ENCODE measurements at places on chromosomes 11 and 22. TPM values are rescaled to one million over a fixed set of nuclear protein-coding genes. Genes with fewer than 3 reads are reported as not detected.
A peak's percentile ranks its signal among the peaks of the same experiment; 100 is the strongest.

GRCh38 chr11:123477205-123477907 is 47.3 kb downstream of the GRAMD1B start:
- no peak for DNase-seq

DNA sequence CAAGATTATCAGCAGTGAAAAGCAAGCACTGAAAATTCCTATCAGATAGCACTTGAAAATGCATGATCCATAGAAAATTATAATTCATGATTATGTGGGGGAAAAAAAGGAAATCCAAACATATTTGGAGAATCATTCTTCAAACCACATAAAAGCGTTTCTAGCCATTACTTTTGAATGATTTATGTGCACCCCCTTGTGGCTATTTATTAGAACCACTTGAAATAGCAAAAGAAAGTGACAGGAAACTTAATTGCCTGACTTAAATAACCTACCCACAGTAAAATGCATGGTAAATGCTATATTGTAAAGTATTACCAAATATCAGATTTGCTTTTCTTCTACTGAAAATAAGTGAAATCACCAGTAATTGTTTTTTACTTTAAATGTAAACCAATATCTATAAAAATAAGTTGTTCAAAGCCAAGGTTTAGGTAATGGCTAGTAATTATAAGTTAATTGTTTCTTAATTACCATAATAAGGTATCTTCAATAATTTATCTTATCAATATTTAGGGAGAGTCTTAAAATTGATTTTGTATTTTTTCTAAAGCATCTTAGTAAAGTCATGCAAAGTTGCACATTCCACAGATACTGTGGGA is 168.5 kb downstream of the ARHGAP42 start:
- no peak for DNase-seq

DNA sequence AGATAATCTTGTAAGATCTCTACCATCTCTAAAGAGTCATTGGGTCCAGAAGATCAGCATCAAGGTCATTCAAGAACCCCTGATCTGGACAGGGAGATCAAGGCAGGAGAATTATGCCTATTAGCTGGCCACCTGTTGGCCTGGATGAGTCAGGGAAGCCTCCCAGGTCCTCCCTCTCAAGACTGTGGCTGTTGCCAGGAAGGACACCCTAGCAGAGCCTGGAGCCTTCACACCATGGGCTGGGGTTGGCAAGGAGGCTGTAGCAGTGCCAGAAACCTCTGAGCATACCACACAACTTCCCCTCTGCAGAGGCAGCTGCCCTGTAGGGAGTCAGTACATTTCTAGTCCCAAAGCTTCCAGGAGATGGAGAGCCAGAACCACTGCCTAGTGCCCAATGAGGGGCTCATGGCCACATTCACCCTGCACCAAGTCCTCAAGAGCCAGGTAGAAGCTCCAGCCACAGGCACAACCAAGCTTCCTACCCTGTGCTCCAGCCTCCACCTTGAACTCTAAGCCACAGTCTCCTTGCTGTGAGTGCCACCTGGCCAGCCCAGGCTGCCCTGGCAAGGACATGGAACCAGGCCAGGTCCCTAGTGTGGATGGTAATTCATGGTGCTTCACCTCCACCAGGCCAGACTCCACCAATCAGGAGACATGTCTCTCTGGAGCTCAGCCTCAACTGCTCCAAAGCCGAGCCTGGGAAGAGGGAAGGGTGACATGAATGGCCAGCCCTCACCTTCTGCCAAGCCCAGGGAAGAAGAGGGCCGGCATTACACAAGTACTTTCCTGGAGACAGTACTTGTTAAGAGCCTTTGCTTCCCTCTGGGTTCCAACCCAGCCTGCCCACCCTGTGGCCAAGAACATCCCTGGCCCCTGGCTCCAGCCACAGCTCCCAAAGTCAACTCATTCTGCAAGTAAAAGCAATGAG is 124.3 kb downstream of the BUD13 start:
- DNase-seq = no peak

GRCh38 chr22:39103431-39103830 is 6.4 kb downstream of the APOBEC3H start:
- no peak for DNase-seq

- no peak for DNase-seq
Observed at GRCh38 chr11:70405679-70406395, 7.5 kb downstream of the CTTN start.

DNA sequence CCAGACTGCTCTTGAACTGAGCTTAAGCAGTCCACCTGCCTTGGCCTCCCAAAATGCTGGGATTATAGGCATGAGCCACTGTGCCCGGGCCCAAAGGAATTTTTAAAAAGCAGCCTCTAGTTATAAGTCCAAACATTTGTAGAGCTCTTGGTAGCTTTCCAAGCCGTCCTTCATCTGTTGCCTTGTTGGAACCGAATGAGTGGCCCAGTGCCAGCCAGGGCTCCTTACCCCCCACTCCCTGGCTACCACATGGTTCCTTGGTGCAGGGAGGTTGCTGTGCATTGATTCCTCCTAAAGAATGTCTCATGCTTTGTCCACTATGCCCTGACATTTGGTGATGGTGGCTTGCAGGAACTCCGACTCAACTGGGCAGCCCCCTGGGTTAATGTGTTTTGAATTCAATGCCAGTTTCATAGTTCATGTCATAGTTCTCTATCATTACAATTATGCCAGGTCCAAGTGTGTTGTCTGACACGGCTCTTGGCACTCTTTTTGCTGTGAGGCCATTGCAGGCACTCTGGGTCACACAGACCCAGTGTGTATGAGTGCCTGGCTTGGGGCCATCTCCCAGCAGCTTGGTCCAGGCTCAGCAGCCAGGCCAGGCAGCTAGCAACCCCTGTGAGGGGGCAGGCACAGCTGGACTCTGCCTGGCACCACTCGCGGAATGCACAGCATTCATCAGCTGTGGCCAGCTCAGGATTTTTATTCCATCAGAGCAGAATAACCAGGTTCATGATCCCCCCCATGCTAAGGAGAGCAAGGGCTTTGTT is 13.3 kb upstream of the MICALL1 start:
- peak; percentile 85 for DNase-seq

Gene CENATAC
- 15.0 TPM for total RNA-seq

Gene THRSP
- total RNA-seq = 2.0 TPM

- DNase-seq = peak; percentile 71
Observed at GRCh38 chr22:46062971-46063631, 86.1 kb upstream of the WNT7B start.

DNA sequence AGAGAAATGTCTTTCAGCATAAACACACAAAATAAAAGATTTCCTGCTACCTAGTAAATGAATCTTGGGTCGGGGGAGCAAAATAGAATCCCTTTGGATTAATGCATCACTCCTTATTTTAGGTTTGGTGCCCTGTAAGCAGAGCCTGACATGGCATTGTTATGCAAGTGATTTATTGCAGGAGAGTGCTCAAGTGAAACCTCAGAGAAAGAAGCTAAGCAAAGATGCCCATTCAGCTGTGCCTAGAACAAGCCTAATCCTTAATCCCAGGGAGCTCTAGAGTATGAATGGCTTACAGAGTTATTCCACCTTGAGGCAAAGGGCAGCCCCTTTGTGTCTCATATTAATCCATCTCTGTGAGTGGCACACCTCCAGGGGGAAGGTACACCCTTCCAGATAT is 21.1 kb downstream of the C11orf87 start:
- DNase-seq = no peak

Gene OR5P2
- not detected for total RNA-seq

All from cardiac septum (tissue), 1 donor.